ENCODE measurements at places on chromosomes 7 and 10. TPM values are rescaled to one million over a fixed set of nuclear protein-coding genes. Genes with fewer than 3 reads are reported as not detected.

GPRIN2 gene
- total RNA-seq, result not detected

GPR146 gene
- total RNA-seq, result 2.7 TPM

NUTM2E gene
- total RNA-seq, result not detected

RET gene
- 1.9 TPM for total RNA-seq

SPDYE5 gene
- total RNA-seq, result 0.12 TPM

CTTNBP2 gene
- 7.0 TPM for total RNA-seq

MYO3A gene
- total RNA-seq, result not detected

CHST15 gene
- total RNA-seq, result 4.6 TPM

HIF1AN gene
- 15.8 TPM for total RNA-seq

FAM20C gene
- total RNA-seq, result 35.9 TPM

MOGAT3 gene
- not detected for total RNA-seq

SFTPA1 gene
- total RNA-seq, result under 0.01 TPM

PVRIG gene
- total RNA-seq, result not detected

ATG9B gene
- 0.11 TPM for total RNA-seq

CYP2C19 gene
- not detected for total RNA-seq

KCTD7 gene
- total RNA-seq, result 10.1 TPM

HERPUD2 gene
- 16.6 TPM for total RNA-seq
